Right ventricle myocardium superior (tissue), 1 donor: ENCODE measurements at places on chromosomes 5 and 9. TPM values are rescaled to one million over a fixed set of nuclear protein-coding genes. Genes with fewer than 3 reads are reported as not detected.

DNA sequence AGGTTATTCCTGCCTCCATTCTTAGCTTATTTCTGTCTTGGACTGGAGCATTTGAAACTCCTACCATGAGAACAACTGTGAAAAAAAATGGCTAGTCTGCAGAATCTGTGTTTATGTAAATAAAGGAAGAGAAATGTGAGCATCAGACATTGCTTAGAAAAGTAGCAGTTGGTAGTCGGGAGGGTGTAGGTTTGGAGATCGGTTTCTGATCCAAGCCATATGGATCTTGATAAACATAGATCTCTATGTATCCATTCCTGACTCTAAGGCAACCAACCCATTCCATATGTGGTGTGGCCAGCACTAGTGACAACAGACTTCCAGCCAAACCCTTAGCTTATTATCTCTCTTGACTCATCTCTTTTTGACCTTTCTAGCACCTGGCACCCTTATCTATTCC lies 127.1 kb downstream of the NMUR2 start:
- no peak for DNase-seq

CCDC112 gene
- 4.4 TPM for total RNA-seq

DNA sequence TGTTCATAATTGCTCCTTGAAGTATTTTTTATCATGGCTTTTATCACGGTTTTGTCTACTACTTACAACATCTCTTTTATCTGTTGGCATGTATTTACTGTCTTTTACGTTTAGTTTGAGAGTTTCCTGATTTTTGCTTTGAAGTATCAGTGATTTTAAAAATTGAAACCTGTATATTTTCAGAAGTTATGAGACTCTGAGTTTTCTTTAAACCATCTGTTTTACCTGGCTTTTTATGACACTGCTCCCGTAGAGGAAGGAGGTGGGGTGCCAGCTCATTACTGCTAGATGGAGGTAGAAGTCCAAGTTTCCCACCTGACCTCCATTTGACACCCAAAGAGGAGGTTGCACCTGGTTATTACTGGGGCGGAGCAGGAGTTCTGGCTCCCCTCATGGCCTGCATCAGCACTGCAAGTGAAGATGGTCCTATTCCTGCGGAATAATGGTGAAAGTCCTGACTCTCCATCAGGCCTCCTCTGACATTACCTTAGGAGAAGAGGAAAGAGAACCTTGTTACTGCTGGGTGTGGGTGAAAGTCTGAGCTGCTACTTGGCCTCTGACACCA lies 10.0 kb upstream of the ZNF131 start:
- DNase-seq = no peak

- DNase-seq = no peak
Observed at GRCh38 chr5:53726121-53726520, 165.7 kb downstream of the NDUFS4 start.

DNA sequence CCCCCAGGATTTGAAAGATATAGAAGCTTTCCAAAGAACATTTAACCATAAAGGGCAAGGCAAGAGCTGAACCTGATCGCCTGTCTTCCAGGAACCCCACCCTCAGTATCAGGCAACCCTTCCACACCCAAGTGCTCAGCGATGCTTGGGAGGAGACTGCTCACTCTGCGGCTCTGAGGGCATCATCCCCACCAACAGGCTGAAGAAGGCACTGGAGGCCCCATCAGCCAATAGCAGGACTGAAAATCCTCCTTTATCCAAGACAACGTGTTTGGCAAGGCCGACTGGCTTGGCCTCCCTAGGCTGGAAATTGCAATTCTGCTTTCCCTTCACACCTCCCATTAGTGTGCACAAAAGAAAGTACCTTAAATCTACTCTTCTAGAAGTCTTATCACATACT lies 1.4 kb upstream of the PPP2CA start:
- DNase-seq = no peak

DNA sequence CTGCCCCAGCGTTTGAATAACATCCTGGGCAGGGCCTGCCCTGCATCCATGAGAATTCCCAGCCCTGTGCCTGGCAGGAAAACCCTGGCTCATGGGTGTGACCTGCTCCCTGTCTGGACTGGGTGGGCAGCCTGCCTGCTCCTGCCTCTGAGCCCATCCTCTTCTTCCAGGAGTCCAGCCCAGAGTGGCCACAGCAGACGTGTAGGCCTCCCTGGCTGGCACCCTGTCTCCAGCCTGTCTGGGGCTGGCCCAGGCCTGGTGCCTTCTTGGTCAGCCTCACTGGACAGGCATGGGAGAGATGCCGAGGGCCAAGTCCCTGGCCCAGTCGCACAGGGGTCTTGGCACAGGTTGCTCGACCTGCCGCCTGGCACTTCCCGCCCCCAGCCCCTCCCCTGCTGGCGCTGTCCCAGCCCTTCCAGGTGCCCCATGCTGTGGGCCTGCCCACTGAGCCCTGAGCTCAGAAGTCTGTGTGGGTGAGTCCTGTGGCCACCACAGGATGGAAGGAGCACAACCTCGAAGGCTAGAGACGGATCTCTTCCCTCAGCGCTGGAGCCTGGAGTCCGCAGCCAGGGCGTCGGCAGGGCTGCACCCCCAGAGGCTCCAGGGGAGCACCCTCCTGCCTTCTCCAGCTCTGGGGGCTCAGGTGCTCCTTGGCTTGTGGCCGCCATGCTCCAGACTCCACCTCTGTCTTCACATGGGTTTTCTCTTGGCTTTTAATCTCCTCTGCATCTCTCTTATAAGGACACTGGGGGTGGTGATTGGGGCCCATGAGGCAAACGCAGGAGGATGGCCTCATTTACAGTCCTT lies 11.8 kb upstream of the COL5A1 start:
- DNase-seq = no peak

- DNase-seq = no peak
Observed at GRCh38 chr5:104751969-104752368, 1189.4 kb upstream of the NUDT12 start.

ARSI gene
- total RNA-seq = 0.38 TPM

GRCh38 chr5:76446776-76447175 lies 43.7 kb downstream of the IQGAP2 start:
- no peak for DNase-seq

DNA sequence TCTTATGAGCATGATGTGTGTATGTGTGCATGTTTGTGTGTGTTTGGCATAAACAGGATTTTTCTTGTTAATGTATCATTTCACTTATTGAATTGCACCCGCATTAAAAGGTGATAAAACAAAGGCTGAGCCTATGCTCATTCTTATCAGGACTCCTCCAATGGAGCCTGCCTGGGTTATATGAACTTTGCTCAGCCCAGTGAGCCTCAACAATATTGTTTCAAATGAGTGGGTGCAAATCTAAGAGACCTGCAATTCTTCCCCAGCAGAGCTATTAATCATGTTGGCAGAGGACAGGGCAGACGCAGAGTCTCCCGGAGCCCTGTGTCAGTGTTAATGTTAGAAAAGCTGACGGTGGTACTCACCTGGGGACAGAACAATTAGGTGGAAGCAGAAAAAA lies 71.6 kb downstream of the SH3RF2 start:
- no peak for DNase-seq

SNAPC4 gene
- 3.3 TPM for total RNA-seq

- DNase-seq = no peak
Observed at GRCh38 chr5:53151713-53152458, 42.3 kb upstream of the MOCS2 start.

DNA sequence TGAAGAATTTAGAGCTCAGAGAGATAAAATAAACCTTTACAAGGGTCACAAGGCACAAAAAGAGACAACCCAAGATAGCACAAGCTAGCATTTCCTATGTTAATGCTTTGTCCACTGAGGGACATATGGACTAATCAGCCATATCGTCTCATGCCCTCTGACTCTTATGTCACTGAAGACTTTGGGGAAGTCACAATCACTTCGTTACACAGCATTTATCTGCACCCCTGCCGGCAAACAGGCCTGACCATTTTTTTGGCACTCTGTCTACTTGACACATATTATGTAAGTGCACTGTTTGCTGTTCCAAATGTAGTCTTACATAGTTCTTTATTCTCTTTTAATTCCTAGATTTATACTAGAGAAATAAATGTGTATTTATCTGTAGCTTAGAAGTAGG lies 13.9 kb upstream of the BNC2 start:
- DNase-seq = no peak

- no peak for DNase-seq
Observed at GRCh38 chr9:68637020-68637419, 68.0 kb upstream of the PIP5K1B start.

UNC5A gene
- 0.05 TPM for total RNA-seq

GRCh38 chr5:65108786-65109743 lies 340.3 kb downstream of the CWC27 start:
- DNase-seq = no peak

TSSK1B gene
- total RNA-seq = not detected

DNA sequence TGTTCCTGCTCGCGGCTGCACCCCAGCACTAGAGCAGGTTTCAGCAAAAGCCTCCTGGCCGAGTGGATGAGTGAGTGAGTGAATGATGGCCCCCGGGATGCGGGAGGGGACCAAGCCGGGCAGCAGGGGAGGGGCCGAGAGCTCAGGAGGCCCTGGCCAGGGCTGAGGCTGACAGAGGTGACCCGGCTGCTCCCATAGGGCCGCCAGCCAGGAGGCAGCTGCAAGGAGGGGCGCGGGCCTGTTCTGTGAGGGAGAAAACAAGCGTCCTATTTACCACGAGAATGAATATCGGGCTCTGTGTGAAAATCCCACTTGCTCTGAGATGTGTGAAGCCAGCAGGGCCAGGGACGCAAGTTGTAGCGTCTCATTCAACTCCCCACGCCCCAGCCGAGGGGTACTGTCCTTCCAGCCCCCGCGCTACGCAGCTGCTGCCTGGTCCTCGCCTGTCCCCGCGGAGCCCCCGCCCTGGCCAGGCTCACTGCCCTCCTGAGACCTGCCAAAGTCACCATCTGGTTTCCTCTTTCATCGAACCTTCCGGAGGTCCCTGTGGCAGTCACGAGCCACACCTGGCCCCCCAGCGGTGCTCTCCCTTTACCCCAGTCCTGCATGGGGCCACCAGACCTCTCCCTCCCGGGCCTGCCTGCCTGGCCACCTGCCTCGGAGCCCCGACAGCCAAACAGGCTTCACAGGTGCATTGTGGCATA lies 38.8 kb downstream of the RASGEF1C start:
- no peak for DNase-seq

- no peak for DNase-seq
Observed at GRCh38 chr5:43422143-43422542, 10.0 kb upstream of the CCL28 start.

DNA sequence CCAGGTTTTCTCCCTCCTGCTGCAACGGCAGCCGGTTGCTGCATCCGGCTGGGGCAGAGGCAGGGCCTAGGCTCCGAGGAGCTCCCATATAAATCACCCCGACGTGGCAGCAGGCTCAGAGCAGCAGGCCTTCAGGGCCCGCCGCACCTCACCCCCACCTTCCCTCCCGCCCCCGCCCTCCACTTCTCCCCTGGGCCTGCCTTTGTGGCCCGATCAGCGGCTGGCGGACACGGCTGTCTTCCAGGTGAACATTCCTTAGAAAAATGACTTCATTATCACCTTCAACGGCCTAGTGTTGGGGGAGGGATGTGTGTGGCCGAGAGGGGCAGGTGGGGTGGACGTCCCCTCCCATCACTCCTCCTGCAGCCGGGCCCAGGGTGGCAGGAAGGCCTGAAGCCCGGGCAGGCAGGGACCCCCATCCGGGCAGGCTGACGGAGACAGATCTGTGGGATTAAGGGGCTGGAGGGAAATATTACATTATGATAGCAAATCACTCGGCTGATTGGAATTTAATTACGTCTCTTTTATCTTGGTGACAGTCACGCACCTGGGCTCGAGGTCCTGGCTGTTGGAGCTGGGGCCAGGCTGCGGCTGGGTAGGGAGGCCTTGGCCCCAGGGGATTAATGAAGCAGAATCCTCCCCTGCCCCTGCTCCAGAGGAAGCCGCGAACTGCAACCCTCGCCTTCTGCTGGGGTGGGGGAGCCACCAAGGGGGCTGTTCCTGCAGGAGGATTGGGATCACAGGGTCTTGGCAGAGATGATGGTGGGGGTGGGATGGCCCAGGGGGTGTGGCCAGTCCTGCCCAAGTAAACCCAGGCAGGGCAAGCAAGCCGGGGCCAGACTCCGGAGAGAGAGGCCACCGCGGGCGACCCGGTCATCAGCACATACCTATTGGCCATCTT lies 38.4 kb upstream of the RXRA start:
- peak; percentile 33 for DNase-seq

DNA sequence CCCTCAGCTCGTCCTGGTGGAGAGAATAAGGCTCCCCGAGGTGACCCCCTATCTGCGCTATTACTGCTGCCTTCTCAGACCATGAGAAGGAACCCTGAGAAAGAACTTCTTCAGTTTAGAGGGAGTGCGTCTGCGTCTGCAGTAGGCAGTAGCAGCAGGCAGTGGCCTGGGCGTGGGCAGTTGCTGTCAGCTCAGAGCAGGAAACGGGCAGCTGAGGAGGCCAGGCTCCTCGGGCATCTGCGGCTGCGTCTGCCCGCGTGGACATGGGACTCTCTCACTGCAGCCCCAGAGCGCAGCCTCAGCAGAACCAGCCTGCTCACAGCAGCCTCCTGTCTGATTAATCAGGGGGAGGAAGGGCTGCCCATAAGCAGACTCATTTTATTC lies 49.8 kb upstream of the FCN1 start:
- DNase-seq = peak; percentile 59

IFNK gene
- not detected for total RNA-seq

GHR gene
- 12.8 TPM for total RNA-seq

GRCh38 chr9:122226142-122226757 lies 2.5 kb downstream of the LHX6 start:
- no peak for DNase-seq

RNF224 gene
- not detected for total RNA-seq

- DNase-seq = no peak
Observed at GRCh38 chr5:133376986-133377385, 235.4 kb downstream of the FSTL4 start.

DNA sequence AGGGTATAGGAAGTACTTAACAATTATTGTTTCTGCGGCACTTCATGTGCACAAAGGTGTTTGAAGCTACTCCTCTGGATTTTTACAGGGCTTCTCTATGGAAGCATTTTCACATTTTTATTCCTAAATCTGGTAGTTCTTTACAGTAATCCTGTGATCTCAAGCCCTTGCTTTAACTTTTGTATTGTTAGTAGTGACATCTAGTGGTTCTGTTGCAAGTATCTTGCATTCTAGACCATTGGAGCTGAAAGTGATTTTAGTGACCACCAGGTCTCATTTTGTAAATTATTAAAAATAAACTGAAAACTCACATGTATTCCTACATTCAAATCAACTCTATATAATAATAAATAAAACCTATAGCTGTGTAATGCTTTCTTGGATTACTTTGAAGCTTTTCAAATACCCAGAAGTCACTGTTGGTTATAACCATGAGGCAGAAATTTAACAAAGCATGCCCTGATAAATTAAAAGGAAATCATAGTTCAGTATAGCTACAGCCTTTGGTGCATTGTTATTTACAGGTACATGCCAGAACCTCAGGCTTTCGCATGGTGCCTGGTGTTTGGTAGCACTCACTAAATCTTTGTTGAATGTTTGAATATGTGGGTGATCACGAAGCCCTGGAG lies 18.9 kb downstream of the RPS23 start:
- DNase-seq = no peak

DNA sequence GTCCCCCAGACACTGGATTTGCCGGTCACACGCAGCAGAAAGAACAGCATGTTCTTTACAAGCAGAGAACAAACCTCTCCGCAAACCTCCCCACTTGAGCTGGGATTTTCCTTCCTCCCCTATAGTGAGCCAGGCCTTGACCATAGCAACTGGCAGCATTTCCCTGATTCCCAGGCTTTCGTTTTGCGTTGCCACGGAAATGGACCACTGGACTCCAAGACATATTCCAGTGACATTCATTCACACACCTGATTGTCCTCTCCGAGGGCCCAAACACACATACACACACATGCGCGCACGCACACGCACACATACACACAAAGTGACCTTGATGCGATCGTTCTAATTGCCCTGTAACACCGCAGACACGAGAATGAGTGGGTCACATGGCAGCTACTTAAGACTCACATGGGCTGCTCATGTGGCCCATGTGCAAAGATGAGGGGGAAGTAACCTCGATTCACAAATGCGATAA lies 80.9 kb upstream of the CPEB4 start:
- DNase-seq = no peak
